ENCODE measurements at places on chromosomes 3 and 15.

- DNase-seq, result no peak
Observed at GRCh38 chr3:15983693-15984092, 185.9 kb upstream of the ANKRD28 start.

- no peak for DNase-seq
Observed at GRCh38 chr3:105752791-105753415, 115.9 kb downstream of the CBLB start.

GRCh38 chr3:86695752-86696151 lies 295.2 kb downstream of the VGLL3 start:
- no peak for DNase-seq

GRCh38 chr15:36067483-36068274 lies 511.7 kb upstream of the CDIN1 start:
- no peak for DNase-seq

GRCh38 chr3:90253131-90253530 lies 1145.7 kb downstream of the EPHA3 start:
- no peak for DNase-seq

- DNase-seq, result no peak
Observed at GRCh38 chr3:50100956-50101845, 12.5 kb downstream of the RBM5 start.

DNA sequence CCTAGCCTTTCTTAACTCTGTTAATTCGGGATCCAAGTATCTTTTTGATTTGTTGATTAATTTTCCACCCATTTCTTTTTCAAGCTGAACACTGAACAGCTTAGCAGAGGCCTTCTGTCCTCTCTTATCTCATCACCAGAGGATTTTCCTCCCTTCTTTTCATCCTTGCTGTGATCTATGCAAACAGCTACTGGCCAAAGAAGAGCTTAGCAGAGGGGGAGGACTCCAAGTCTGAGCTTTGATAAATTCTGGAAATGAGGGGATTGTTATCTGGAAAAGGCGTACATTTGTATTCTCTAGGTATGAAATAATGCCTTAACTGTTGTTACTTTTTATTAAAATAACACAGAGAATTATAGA lies 13.4 kb downstream of the DZIP3 start:
- no peak for DNase-seq

GRCh38 chr3:39260957-39261356 lies 18.9 kb downstream of the CX3CR1 start:
- no peak for DNase-seq

DNA sequence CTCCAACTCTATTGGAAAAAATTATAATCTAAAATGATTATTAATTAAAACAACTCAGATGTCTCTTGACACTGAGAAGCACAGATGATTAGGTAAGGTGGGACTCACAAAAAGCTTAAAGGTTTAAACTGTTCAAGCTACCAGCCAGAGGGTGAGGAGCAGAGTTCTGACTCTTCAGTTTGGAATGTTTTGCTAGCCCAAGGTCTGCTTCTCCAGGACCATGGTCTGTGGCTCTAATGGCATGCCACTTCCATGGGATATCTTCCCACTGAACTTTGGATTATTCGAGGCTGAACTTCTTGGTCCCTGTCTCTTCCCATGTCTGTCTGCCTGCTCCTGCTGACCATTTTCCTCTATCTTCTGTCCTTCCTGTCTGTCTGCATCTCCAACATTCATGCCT lies 49.2 kb downstream of the CACNA2D3 start:
- DNase-seq, result no peak

DNA sequence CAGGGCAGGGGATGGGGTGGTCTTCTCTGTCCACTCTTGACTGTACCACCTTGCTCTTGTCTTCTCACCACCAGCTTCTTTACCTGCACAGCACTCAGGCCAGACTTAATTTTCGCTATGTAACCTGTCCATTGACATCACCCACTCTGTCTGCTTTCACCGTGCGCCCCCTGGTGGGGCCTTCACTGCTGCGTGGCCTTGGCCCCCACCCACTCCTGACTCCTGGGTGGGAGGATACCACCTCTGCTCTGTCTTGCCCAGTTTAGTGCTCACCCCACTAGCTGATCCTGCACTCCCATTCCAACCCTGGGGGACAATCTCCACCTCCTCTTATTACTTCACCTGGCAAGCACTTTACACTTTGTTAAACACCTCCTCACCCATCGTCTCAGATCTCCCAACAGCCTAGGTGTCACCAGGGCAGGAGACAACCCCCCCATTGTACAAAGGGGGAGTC lies 17.7 kb downstream of the PTH1R start:
- DNase-seq, result peak; percentile 73

DNA sequence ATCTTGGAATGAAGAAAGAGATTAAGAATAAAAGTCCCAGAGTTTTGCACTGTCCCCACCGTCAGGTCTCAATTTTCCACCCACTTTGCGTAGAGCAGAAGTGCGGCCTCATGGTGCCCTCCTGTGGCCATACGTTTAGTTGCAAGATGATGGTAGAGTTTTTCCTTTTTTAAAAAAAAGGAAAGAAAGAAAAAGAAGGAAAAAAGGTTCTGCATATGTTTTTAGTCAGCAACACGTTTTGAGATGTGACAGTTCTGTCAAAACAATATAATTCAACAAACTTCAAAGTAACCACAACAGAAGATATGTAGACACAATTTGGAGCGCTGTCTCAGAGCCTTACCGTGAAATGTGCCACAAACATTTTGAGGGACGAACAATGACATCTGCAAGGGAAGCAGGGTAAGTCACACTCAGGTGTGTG lies 24.6 kb downstream of the EBLN2 start:
- peak; percentile 22 for DNase-seq

GRCh38 chr3:25473246-25473645 lies 45.2 kb downstream of the RARB start:
- DNase-seq, result no peak

DNA sequence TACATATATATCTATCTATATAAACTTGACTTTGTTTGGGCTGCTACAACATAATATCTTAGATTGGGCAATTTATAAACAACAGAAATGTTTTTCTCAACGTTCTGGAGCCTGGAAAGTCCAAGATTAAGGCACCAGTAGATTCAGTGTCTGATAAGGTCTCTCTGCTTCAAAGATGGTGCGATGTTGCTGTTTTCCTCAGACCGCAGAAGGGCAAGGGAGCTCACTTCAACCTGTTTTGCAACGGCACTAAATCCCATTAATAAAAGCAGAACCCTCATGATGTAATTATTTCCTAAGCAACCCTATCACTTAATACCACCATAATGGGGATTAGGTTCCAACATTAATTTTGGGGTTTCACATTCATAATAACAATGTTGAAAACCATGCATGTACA lies 1134.8 kb downstream of the NSUN3 start:
- no peak for DNase-seq

DNA sequence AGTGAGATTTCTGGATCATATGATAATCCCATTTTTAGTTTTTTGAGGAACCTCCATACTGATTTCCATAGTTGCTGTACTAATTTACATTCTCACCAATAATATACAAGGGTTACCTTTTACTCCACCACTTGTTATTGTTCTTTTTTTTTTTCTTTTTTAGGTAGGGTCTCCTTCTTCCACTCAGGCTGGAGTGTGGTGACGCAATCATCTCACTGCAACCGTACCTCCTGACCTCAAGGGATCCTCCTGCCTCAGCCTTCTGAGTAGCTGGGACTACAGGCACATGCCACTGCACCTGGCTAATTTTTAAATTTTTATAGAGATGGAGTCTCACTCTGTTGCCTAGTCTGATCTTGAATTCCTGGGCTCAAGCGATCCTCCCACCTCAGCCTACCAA lies 24.4 kb upstream of the CNOT10 start:
- DNase-seq, result no peak

DNA sequence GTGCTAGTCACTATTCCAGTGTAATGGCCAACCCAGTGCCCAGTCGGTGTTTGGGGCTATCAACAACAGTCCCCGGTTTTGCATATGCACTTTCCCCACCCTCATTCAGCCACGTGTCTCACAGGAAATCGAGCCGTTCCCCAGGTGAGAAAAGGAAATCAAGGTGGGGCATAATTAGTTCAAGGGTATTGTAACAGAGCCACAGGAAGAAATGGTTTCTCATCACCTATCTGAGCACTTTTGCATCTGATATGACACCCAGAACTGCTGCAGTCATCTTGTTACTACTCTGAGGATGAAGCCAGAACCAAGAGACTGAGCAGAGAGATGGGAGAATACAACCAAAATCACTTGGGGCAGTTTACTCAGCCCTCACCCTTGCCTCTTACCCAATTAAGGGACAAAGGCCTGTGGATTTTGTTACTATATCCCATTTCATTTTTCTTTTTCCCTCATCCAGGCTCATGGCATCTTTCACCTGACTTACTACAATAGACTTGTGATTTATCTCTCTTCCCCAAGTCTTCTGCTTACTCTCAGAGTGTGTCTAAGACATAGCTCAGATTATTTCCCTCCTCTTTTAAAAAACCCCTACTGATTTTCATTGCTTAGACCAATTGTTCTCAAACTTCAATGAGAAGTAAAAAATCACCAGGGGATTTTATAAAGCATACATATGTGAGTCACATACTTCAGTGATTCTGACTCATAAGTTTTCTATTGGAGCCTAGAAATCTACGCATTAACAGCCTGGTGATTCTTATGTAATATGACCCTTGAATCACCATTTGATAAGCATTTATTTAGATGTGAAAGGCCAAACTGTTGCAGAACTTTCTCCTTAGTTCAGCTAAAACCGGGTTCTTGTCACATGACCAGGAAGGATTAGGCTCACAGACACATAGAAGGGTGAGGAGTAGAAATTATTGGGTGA lies 40.5 kb downstream of the TRAT1 start:
- DNase-seq, result no peak

- no peak for DNase-seq
Observed at GRCh38 chr15:59847968-59848367, 156.1 kb upstream of the FOXB1 start.

DNA sequence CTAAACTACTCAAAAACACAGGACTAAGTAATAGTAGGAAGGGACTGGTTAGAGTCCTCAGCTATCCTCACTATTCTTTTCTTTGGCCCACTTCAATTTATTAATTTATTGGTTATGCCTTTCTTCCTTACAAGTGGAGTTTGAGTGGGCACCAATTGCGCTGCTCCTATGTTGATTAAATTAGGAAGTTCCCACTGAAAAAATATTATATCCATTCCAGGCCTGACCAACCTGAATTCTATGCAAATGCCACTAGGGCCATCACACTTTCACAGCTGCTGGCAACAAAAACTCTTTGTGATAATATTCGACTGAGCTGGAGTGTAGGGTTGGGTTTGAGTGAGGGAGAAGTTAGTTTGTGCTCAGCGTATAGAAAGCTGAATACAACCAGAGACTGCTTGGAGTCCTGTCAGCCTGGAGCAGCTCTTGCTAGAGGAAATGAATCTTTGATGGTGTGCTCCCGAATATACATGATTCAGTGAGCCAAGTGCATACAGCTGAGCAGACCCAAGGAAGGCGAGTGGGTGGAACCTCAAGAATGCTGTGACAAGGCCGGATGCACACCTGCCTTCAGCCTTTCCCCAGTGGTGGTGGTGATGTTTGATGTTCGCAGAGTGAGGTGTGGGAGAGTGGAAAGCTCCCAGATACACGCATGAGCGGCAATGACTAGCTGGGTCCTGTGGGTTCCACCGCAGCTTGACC lies 1.5 kb downstream of the ARHGEF3 start:
- peak; percentile 55 for DNase-seq

GRCh38 chr3:27310688-27311087 lies 58.5 kb downstream of the NEK10 start:
- DNase-seq, result no peak

- DNase-seq, result no peak
Observed at GRCh38 chr3:48088056-48088748, 72.0 kb upstream of the MAP4 start.

DNA sequence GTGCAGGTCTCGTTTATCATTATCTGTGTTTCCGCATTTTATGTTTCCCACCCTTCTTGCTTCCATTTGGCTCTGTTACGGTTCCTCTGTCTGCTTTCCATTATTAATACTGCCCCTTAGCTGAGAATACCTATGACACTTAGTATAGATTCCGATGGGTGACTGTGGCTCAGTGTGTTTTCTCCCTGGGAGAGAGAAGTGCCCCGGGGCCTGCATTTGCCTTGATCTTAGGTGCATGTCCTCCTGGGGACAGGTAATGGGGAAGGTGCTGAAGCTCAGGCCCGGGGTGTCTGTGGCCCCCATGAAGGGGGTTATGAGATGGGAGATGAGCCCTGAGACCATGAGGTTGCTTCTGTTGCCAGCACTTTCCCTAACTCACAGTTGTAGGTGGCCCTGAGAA lies 43.4 kb upstream of the PCSK6 start:
- DNase-seq, result no peak

GRCh38 chr3:107142171-107142570 lies 235.1 kb upstream of the CCDC54 start:
- no peak for DNase-seq

GRCh38 chr3:28743831-28744230 lies 395.2 kb upstream of the AZI2 start:
- no peak for DNase-seq

DNA sequence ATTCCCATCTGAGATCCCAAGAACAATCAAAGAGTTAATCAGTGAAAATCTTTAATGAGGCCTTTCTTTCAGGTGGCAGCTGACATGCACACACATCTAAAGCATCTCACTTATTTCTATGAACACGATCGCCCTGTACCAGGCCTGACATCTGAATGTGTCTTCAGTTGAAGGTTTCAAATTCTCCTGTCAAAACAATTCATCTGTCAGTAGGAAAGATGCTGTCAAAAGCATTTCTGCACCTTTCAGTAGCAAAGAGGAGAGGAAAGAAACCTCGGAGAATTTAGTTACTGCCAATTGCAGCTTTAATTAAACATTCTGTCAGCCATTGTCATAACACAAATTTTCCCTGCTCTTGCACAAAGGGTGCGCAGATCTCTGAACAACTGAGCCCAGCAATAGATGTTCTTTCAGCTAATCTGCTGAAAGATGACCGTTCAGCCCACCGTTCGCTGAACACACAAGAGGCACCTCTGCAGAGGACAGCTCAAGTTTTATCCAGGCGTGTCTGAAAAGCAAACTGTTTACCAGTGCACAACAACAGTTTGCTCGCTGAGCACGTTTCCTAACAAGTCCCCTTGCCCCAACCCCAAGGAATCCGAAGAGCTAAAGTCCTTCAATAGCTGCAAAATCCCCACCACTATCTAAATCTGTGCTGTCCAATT lies 34.1 kb downstream of the LRIG1 start:
- DNase-seq, result no peak

- DNase-seq, result no peak
Observed at GRCh38 chr3:51630513-51630912, 40.5 kb upstream of the TEX264 start.

DNA sequence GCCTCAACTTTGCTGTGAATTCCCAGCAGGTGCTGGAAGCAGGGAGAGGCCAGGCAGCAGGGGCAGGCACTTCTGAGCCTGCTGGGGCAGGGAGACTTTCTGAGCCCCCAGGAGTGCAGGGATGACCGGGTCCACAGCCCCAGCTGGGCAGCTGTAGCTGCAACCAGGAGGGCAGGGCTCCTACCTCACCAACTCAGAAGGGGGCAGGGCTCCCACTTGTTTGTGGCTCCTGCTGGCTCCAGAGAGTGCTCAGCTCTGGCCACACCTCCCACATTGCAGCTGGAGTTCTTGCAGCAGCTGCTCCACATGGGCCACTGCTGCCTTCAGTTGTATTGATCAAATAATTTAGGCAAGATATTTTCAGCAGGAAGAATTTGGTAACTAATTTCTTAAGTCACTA lies 812.3 kb downstream of the NSUN3 start:
- DNase-seq, result no peak

- DNase-seq, result no peak
Observed at GRCh38 chr3:45321607-45322391, 66.6 kb upstream of the LARS2 start.
